Left renal cortex interstitium (tissue), 4 donors: ENCODE measurements at places on chromosomes 6 and 20.

DNA sequence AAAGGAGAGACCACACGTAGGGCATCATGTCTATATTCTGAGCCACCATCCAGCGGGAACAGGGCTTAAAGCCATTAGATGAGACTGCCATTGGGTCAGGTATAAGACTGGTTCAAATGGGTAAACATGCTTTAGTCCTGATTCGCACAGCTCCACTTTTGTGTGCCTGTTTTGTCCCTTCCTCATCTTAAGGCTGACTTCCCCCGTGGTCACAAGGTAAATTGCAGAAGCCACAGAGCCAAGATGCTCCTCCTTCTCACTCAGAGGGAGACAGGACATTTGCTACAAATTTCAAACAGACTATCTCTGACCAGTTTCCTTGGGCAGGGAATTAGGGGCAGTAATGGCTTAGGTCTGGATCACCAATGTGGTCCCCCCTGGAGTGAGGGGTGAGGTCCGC is 11.4 kb upstream of the IFNGR1 start:
- DNase-seq = no peak

GRCh38 chr6:27503436-27504030 is 30.6 kb upstream of the ZNF184 start:
- peak; percentile 63 for DNase-seq

DNA sequence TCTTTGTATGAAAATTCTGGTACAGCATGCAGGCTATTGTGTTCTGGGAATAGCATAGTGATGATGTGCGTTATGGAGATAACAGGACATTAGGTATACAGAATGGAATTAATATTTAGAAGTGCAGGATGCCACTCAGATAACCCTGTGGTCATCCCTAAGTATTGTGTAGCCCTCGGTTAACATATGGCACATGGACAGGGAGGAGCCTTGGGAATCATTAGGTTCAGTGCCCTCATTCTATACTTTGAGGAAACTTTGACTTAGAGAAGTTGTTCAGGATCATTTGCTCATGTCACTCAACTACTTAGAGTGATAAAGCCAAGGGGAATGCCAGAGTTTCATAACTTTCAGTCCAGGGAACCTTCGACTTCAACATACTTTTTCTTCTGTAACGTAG is 185.9 kb downstream of the UST start:
- DNase-seq = no peak

GRCh38 chr6:52209770-52210169 is 23.6 kb downstream of the IL17A start:
- DNase-seq = no peak

DNA sequence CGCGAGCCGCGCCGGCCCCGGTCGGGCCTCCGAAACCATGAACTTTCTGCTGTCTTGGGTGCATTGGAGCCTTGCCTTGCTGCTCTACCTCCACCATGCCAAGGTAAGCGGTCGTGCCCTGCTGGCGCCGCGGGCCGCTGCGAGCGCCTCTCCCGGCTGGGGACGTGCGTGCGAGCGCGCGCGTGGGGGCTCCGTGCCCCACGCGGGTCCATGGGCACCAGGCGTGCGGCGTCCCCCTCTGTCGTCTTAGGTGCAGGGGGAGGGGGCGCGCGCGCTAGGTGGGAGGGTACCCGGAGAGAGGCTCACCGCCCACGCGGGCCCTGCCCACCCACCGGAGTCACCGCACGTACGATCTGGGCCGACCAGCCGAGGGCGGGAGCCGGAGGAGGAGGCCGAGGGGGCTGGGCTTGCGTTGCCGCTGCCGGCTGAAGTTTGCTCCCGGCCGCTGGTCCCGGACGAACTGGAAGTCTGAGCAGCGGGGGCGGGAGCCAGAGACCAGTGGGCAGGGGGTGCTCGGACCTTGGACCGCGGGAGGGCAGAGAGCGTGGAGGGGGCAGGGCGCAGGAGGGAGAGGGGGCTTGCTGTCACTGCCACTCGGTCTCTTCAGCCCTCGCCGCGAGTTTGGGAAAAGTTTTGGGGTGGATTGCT is 1.3 kb downstream of the VEGFA start:
- no peak for DNase-seq
